ENCODE measurements at places on chromosomes 13 and 19. TPM values are rescaled to one million over a fixed set of nuclear protein-coding genes. Genes with fewer than 3 reads are reported as not detected.

GRCh38 chr13:73107970-73108369 lies 49.2 kb downstream of the KLF5 start:
- H3K4me3 ChIP-seq = no peak overlapping the region
- H3K27me3 ChIP-seq = no peaks in the 10 kb centered on the region
- DNase-seq = no peak
- H3K36me3 ChIP-seq = no peaks in the 10 kb centered on the region
- H3K27ac ChIP-seq = peak overlapping the region; percentile 93
- peaks cover 21% of the 10 kb centered on the region for H3K4me1 ChIP-seq

DNA sequence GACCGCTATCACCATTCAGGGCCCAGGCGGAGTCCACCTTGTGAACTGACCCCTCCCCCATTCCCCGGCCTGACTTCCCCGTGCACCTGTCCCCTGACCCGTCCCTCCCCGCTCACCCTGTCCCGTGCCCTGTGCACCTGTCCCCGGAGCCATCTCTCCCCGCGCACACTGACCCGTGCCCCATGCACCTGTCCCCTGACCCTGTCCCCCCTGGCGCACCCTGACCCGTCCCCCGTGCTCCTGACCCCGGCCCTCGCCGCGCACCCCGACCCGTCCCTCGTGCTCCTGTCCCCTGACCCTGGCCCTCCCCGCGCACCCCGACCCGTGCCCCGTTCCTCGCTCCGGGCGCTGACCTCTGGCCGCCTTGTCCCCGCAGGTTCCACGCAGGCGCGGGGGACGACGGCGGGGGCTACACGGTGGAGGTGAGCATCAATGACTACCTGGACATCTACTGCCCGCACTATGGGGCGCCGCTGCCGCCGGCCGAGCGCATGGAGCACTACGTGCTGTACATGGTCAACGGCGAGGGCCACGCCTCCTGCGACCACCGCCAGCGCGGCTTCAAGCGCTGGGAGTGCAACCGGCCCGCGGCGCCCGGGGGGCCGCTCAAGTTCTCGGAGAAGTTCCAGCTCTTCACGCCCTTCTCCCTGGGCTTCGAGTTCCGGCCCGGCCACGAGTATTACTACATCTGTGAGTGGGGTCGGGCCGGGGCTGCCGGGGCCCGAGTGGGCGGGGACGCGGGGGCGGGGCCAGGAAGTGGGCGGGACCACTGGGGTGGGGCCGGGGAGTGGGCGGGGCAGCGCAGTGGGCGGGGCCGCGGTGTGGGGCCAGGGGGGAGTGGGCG lies 9.7 kb downstream of the EFNA2 start:
- H3K36me3 ChIP-seq = no peaks in the 10 kb centered on the region
- no peak overlapping the region for H3K4me3 ChIP-seq
- no peak overlapping the region for H3K27ac ChIP-seq

- no peak for DNase-seq
- H3K27ac ChIP-seq = no peak overlapping the region
- H3K27me3 ChIP-seq = no peaks in the 10 kb centered on the region
- no peak overlapping the region for H3K4me3 ChIP-seq
- H3K4me1 ChIP-seq = no peaks in the 10 kb centered on the region
Observed at GRCh38 chr19:2805991-2806649, 13.5 kb upstream of the ZNF554 start.

CDX2 gene
- 31.8 TPM for total RNA-seq

SRRM5 gene
- 0.56 TPM for total RNA-seq

ZIC5 gene
- total RNA-seq = 0.05 TPM

Data from type B pancreatic cell (in vitro differentiated cells).